ENCODE measurements at places on chromosomes 3 and 15.

GRCh38 chr3:43236008-43236407, 50.3 kb upstream of the SNRK start:
- DNase-seq = no peak

DNA sequence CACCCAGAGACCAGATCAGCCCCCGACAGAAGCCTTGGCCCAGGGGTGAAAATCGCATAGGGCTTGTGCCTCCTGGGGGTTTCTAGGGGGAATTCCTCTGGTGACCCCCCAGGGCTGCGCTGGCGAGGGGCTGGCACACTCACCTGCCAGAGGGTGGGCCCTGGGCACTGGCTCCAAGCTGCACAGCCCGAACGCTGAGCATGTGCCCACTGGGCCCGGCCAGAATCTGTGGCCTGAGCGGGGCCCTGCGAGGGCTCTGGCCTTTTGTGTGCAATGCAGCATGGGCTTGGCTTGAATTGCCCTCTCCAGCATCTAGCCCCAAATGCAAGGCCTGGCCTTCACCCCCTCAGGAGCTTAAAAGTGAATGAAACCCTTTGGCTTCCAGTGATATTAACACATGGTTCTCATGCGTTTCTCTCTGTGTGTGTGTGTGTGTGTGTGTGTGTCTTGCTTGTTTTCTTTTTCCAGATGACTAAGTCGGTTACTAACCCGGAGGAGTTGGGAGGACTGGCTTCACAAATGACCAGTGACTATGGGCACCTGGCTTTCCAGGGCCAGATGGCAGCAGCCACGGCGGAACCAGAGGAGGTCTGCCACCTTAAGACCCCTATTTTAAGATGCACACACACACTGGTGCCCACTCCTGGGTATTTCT, 259.1 kb upstream of the TPM1 start:
- DNase-seq = no peak

- DNase-seq = no peak
Observed at GRCh38 chr3:52036222-52036694, 20.1 kb downstream of the DUSP7 start.

GRCh38 chr3:23805210-23805632, 534 bp upstream of the UBE2E1 start:
- DNase-seq = no peak

GRCh38 chr3:64856106-64856505, 168.3 kb upstream of the ADAMTS9 start:
- no peak for DNase-seq

GRCh38 chr3:71109241-71109976, 474.1 kb downstream of the FOXP1 start:
- DNase-seq = no peak

DNA sequence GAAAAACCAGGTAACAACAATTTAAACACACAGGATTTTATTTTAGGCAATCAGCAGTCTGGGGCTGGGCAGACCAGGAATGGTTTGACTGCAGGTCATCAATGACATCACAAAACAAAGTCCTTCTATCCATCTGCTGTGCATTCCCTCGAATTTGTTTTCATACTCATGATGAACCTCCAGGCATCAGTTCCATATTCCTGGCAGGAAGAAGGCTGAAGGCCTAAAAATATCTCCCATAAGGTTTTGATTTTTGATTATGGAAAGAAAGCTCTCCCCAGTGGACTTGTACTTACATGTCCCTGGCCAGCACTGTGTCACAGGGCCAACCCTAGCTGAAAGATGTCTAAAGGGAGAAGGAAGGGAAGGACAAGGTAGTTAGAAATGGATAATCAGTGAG, 107.4 kb downstream of the PEAK1 start:
- no peak for DNase-seq

DNA sequence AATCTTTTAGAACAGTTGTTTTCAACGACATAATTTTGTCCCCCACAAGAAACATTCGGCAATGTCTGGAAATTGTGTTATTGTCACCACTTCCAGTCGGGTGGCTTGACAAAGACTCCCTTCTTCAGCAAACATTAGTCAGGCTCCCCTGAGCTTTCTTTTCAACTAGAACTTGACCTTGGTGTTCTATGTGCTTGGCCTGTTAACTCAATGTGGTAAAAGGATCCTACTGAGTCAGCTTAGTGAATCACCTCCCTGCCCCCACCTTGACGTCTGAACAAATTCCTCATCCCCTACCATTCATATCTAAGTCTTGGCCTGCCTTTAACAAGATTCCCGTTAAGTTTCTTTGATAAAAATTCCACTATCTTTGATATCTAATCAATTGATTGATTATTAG, 465.0 kb upstream of the ROBO1 start:
- no peak for DNase-seq

- DNase-seq = no peak
Observed at GRCh38 chr15:78342021-78342420, 1.9 kb downstream of the CRABP1 start.

DNA sequence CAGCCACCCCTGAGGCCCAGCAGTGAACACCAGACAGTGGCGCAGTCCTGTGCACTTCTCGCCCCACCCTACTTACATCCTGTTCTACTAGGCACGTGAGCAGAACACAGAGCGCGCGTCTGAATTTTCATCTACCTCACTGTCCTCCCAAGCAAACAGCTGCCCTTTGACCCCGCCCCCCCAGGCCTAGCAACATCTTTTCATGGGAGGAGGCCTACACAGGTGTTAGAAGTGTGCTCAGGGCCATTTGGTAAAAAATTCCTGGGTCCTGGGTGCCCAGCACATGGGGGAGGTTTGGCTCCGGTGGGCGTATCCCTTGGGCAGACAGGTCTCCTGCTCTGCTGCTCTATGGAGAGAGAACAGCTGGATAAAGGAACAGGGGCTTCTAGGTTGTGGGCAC, 95.0 kb downstream of the MYLK start:
- no peak for DNase-seq

- no peak for DNase-seq
Observed at GRCh38 chr15:39820050-39820602, 37.5 kb upstream of the FSIP1 start.

DNA sequence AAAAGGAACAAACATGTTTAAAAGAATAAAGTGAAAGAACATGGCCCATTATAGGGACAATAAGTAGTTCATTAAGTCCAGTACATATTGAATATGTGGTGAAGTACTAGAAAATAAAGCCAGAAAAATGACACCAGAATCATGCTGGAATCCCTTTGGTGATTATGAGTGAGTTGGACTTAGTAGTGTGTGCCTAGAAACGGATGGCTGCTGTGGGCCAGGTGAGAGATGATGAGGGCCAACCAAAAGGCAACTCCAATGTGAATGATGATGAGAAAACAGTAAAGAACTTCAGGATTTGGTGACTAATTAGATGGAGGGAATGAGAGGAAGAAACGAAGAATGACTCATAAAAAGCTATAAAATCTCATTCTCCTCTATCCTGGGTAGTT, 3.3 kb downstream of the CRYGS start:
- no peak for DNase-seq

GRCh38 chr3:162122405-162122804, 625.8 kb downstream of the OTOL1 start:
- no peak for DNase-seq

GRCh38 chr15:56960116-56960515, 41.7 kb downstream of the TCF12 start:
- DNase-seq = no peak

All from stimulated activated naive CD4-positive, alpha-beta T cell treated with Interleukin-2 at 50 U/mL for 16 hours (primary cell).